ENCODE measurements at places on chromosomes 7 and 10. TPM values are rescaled to one million over a fixed set of nuclear protein-coding genes. Genes with fewer than 3 reads are reported as not detected.

GRCh38 chr7:12314199-12314598 is 89.5 kb downstream of the VWDE start:
- DNase-seq: no peak

DNA sequence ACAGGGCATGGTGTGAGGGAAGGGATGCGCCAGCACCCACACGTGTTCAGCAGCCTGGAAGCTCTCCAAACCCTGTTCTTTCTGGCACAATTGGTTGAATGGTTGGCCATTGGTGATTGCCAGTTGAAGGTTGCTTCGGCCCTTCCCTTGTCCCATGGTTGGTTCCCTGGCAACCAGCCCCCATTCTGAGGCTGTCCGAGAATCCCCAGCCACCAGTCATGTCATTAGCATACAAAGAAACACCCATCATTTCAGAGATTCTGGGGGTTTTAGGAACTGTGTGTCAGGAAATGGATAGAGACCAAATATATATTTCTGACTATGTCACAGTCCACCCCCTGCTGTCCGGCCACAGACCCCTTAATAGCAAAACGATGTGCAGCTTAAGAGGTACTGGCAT is 21.8 kb downstream of the FKBP6 start:
- no peak for DNase-seq

- no peak for DNase-seq
These were observed 46.5 kb upstream of the FGL2 start for GRCh38 chr7:77246026-77246640.

GRCh38 chr7:75861636-75862035 is 17.2 kb upstream of the RHBDD2 start:
- no peak for DNase-seq

DNA sequence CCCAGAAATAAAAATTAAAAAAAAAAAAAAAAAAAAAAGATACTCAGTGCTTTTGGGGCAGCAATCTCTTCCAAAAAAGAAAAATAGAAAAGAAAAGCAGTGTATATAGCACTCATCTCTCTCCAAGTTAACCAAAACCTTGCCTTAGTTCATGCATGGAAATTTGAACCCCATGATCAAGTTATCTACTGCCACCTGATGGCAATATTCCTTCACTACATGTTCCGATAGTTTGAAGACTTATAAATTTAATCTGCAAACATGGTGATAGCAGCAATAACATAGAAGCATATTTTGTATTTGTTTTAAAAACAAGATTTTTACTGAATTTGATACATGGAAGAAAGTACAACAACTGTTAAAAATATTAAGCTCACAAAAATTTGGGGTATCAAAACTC is 48.6 kb upstream of the SLIT1 start:
- DNase-seq: no peak

DNA sequence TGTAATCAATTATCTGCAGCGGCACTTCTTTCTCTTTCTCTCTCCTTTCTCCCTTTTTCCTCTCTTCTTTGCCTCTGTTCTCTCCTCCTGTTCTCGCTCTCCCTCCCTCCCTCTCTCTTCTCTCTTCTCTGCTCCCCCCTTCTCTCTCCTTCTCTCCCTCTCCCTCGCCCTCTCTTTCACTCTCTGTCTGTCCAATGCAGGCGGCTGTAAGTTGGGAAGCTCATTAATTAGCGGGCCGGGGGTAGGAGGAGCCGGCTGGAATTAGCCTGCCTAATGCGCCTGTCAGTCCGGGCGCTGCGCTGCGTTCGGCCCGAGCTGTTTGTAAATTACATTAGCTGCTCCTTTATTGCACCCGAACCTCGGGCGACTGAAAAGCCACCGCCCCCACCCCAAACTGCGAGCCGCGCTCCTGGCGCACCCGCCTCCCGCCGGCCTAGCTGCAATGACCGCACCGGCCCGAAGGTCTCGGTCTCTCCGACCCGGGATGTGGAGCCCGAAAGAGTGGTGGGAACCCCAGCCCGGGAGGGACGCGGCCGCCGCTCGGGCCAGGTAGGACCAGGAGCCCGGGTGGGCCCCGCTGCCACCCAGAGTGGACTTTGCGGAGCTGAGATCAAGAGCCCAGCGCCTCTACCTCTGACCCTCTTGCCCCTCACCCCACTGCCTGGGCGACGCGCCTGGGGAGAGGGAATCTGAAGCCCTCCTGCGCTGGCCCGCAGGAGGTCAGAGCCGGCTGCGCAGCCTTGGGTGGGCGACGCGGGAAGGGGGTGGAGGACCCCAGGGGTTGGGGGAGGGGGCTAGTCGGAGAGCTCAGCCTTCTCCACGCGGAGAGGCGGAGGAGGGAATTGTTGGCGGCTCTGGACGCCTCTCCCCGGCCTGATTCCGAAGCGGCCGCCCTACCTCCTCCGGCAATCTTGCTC is at the start of gene LBX1:
Gene LBX1 (minus strand): TSS at position 198 of the 917 bp plus-strand sequence. CDS start 648 bp downstream, outside the sequence.
- DNase-seq: no peak

DNA sequence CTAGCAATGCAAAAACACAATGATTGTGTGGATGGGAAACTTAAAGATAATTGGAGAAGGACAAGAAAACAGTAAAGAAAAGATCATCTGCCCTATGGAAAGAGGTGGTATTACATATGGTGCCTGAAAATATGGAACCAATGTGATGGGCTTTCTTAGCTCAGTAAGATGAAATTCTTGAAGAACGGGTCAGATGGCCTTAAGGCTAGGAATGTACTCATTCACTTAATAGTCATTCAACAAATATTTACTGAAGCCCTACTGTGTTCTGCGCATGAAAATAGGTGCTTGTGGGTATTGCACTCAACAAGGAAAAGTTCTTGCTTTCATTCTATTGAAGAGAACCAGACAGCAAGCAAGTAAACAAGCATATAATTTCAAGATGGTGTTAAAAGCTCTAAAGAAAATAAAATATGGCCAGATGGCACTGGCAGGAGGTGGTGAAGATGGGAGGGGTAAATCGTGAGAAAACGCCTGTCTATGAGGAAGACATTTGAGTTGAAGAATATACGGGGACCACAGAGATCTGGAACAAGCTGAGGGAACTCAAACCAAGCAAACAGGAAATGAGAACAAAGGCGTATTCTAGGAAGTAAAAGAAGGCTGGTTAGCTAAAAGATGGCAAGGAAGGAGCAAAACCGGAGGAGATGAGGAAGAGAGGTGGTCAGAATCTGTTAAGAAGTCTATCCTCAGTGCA is 179.7 kb downstream of the ANK3 start:
- no peak for DNase-seq

DNA sequence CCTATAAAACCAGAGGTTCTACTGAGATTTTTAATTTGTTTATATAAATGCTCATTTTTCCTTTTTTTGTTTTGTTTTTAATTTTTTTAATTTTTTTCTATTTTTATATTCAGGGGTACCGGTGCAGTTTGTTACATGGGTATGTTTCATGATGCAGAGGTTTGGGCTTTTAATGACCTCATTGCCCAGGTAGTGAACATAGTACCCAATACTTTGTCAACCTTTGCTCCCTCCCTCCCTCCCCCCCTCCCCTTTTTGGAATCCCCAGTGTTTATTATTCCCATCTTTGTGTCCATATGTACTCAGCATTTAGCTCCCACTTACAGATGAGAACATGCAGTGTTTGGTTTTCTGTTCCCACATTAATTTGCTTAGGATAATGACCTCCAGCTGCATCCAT is 94.4 kb upstream of the NEBL start:
- DNase-seq: no peak

The SLC26A4 gene
- 0.41 TPM for total RNA-seq

The AGBL3 gene
- 1.5 TPM for total RNA-seq

The COL1A2 gene
- total RNA-seq: 96.6 TPM

Data from left ventricle myocardium inferior (tissue), 1 donor.